Stimulated activated CD4-positive, alpha-beta T cell treated with anti-CD3 and anti-CD28 coated beads, TNF-alpha, amount 100 ng/mL, for 4 hours (primary cell): ENCODE measurements at places on chromosomes 2 and 18.

- no peak for DNase-seq
Measured at GRCh38 chr2:239563561-239563960, 162.7 kb upstream of the HDAC4 start.

DNA sequence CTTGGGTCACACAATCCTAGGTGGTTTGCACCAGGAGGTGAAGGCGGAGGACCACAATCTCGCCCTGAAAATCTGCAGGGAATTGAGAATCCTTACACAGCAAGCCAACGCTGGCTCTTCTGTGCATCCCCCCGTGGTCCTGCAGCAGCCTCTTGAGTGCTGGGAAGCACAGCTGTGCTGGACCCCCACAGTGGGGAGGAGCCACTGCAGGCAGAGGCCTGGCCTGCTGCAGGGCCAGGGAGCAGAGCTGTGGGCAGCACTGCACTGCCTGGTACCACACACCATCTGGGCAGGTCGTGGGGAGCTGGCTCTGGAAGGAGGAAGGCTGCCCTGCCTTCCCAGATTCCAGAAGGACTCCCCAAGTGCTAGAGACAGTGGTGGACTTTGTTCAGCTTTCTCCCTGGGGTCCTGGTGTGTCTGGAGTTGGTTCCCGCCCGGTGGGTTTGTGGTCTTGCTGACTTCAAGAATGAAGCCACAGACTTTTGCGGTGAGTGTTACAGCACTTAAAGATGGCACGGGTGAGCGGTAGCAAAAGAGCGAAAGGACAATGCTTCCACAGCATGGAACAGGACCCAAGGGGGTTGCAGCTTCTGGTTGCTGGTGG, 106.3 kb downstream of the FAM168B start:
- no peak for DNase-seq

GRCh38 chr2:121345101-121345500, 60.1 kb upstream of the TFCP2L1 start:
- DNase-seq = no peak

DNA sequence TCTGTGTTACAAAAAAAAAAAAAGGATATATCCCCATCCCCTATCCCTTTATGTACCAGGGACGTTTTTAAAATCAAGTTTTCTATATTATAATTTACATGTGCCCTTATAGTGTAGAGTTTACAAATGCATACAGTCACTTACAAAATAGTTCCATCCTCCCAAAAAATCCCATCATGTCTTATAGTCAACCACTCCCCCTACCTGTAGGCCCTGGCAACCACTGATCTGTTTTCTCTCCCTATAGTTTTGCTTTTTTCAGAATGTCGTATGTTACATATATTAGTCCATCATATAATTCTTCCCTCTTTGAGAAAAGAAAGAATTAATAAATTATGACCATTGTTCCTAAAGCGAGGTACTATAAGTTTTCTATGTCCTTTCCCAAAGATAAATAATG, 17.8 kb downstream of the CFAP210 start:
- DNase-seq = no peak

GRCh38 chr18:44761812-44762211, 81.1 kb downstream of the SETBP1 start:
- DNase-seq = no peak

DNA sequence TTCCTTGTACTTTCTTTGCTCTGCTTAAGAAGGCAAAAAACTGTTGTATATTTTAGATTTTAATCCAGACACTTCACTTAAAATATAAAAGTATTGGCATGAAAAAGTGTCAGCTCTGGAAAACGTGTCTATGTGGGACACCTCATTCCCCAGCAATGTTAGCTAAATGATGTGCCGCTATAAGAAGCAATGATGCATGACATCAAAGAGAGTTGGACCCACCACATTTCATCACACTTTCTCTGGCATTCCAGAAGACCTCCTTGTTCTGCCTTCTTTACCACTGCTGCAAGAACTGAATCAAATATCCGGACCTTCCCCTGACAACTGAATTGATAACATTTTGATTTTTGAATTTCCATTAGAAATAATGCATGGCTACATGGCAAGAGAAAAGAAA, 242.4 kb upstream of the TANK start:
- no peak for DNase-seq

DNA sequence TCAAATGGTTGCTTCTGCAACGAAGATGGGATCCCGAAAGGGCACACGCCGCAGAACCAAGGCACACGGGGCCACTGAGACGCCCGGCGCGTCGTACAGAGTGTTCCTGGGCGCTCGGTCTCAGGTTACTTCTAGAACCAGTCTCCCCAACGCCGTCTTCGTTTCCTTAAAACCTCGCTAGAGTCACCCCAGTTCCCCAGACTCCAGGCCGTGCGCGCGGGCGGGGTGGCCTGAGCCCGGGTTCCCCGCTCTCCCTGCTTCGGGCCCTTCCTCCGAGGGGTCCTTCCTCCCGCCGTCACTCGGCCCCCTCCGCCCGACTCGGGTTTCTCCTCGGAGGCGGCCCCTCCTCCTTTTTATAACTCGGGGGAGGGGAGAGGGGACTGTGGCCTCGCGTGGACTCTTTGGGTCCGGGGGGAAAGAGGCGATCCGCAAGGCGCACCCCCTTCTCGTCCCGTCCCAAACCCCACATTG, 774 bp upstream of the FZD7 start:
- DNase-seq = peak; percentile 22

- DNase-seq = no peak
Measured at GRCh38 chr2:82411071-82411470, 2048.0 kb downstream of the SUCLG1 start.

DNA sequence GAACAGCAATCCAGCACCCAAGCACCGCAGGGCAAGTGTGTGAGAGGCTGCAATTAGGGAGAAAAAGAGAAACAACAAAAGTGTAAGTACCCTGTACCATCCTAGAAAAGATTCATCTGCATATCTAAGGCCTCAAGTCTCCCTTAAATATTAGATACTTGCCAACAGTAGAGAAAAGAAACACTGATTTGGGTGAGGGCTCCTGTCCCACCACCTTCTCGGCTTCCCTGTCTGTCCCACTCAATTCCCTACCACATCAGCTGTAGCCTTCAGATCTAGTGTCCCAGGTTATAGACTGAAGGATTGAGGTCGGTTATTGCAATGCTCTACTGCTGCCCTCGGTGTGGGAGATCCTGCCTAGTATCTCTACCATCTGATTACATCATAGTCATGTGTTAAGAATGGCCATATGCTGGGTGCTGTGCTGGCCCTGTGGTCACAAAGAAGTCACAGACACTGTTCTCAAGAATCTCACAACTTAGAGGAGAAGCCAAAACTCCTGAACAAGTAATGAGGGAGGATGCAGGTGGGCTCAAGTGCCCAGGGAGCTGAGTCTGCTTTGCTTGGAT, 2.5 kb downstream of the RAX start:
- DNase-seq = no peak

GRCh38 chr18:58865033-58865590, 435 bp downstream of the ZNF532 start:
- no peak for DNase-seq

GRCh38 chr2:164773635-164774034, 68.0 kb downstream of the COBLL1 start:
- no peak for DNase-seq

- DNase-seq = no peak
Measured at GRCh38 chr2:62489162-62489561, 16.8 kb downstream of the TMEM17 start.

GRCh38 chr2:60553495-60554073, at the start of gene BCL11A:
Gene BCL11A, minus strand, starts transcription at chr2:60553654. Its CDS starts 384 bp downstream, at chr2:60553270.
- DNase-seq = no peak

DNA sequence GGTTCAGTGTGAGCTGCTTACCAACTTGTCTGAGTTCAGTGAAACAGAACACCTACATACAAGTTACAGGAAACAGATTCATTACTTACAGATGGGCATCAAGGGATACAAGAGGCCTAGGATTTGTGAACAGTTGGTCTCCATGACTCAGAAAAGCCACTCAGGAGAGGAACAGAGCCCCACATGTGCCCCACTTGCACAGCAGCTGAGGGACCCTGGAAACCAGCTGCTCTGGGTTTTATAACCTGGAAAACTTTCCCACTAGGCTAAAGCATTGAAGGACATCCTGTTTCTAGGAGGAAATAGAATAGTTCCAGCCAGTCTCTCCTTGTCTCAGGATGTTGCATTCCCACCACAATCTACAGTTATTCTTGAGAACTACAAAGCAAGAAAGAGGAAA, 530.0 kb downstream of the ZNF804A start:
- no peak for DNase-seq
